PC-9 (cell line): ENCODE measurements at places on chromosomes 2 and 18. TPM values are rescaled to one million over a fixed set of nuclear protein-coding genes. Genes with fewer than 3 reads are reported as not detected.

DNA sequence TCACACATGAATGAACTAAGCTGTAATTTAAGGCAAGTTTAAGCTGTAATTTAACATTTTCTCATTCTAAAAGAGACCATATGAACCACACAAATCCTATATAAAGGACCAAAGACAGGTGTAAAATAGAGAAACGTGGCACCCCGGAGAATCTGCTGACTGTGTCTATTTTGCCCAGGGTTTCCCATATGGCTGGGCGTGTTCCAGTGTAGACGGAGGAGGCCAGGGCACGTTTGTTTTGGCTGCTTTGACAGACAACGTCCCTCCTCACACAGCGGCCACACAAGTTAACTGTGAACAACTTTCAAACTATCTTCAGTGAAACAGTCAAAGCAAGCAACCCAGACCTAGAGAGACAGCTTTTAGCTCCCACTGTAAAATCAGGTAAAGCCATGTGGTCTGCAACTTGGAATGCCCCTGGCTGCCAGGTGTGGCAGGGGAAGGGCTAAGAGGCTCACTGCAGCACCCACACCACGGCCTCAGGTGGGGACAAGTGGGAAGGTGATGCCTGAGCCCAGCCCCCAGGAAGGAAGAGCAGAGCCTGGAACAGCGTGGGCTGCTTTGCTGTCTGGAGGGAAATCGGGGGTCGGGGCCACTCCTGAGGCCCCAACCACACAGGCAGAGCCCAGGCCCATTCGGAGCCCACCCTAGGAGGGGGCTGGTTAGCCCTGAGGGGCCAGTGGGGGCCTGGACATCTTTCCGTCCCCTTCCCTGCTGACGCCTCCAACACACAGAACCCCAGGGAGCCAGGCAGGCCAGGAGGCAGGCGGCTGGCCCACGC is 40.7 kb downstream of the SLC66A2 start:
- DNase-seq: no peak

DNA sequence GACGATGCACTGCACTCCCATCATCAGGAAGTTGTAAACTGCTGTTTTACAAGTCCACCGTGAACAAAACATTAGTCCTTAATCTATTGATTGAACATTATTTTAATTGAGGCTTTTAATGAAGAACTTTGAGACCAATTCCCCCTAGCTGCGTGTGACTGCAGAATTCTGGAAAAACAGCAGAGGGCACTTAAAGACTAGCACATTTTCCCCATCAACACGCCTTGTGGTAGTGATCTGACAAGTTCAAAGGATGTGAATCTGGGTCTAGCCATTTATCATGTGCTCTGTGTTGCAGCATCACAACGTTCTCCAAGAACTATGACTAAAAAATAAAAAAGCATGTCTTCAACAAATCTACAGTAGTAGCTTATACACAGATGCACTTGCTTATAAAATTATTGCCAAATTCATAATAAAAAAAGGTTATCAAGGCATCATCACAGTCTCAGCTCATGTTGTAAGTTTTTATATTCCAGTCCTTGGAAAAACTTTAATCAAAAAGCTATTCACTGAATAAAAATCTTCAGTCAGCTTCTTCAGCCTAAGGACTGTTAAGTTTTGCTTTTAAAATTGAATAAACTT is 35.8 kb downstream of the SKOR2 start:
- DNase-seq: no peak

DNA sequence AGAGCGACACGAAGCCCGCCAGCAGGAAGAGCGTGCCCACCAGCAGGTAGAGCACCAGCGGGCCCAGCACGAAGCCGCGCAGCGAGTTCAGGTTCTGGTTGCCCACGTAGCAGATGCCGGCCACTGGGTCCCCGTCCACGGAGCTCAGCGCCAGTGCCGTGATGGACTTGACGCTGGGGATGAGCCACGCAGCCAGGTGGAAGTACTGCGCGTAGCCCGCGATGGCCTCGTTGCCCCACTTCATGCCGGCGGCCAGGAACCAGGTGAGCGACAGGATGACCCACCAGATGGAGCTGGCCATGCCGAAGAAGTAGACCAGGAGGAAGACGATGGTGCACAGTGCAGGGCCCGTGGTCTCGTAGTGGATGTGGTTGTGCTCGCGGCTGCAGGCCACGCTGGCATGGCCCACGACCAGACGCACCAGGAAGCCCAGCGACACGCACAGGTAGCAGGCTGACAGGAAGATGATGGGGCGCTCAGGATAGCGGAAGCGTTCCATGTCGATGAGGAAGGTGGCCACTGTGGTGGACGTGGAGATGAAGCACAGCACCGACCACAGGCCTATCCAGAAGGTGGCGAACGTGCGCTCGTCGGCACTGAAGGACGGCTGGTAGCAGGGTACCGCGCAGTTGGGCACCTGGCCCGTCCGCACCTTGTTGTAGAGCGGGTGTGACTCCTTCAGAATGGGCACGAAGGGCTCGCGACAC is 2.1 kb downstream of the FZD5 start:
- DNase-seq: no peak

GRCh38 chr2:159904959-159905305 is 106.9 kb upstream of the CD302 start:
- DNase-seq: peak; percentile 77

DNA sequence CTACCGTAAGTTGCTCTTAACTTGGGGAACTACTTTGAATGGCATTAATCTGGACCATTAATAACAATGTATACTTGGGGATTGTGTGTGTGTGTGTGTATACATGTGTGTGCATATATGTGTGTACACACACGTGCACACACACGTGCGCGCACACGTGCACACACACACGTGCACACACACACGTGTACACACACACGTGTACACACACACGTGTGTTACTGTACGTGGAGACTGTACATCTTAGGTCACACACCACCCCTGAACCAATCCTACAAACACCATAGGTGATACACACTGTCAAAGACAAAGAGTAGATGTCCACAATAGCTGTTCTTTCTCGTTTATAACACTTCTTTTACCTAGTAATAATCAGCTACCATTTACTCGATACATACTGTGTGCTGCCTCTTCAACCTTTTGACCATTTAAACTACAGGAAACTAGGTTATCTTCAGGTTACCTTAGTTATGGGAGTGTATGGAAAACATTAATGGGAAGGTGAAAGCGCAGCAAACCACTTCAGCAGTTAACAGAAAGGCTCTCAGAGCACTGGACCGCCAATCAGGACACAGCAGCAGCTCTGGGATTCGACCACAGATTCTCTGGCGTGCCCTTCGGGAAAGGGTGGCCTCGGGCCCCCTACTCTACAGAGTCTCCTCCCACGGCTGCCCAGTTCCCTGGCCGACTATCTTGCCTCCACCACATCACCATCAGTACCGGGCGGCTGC is 894 bp upstream of the GCC2 start:
- DNase-seq: no peak

- DNase-seq: no peak
These were observed 751.2 kb downstream of the SATB2 start for GRCh38 chr2:198706476-198707082.

GRCh38 chr2:141392517-141393213 is 738.2 kb downstream of the LRP1B start:
- no peak for DNase-seq

DNA sequence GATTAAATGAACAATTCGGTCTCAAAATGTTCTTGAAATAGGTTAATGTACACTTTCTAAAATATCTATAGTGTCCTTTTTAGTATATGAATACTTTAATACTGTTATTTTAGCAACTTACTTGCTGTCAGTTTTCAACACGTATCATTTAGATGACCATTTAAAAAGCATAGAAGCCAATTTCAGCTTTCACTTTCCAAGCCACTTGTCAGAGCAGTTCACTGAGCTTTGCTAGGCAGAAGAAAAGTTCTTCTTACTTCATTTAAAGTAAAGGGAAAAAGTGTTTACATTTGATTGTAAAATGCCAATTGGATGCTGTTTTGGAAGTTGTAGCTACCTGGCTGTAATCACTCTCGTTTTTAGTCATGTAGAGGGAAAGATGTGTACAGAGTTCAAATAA is 126.0 kb downstream of the KCNH7 start:
- no peak for DNase-seq

DNA sequence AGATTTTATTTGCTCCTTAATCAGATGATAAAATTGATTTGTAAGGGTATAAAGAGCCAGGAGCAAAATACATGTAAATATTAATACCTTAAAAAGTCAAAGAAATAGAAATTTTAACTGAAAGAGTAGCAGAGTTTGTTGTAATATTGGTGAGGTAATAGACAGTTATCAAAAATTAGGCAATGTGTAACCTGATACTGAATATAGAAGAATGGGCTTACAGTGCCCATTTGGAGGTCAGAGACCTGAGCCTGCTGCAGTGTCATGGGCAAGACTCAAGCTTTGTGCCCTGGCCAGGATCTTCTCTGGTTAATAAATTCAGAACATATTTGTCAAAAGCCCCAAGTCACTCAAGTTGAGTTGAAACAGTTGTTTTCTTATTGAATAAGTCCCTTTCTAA is 29.7 kb upstream of the TMEM247 start:
- DNase-seq: no peak

DNA sequence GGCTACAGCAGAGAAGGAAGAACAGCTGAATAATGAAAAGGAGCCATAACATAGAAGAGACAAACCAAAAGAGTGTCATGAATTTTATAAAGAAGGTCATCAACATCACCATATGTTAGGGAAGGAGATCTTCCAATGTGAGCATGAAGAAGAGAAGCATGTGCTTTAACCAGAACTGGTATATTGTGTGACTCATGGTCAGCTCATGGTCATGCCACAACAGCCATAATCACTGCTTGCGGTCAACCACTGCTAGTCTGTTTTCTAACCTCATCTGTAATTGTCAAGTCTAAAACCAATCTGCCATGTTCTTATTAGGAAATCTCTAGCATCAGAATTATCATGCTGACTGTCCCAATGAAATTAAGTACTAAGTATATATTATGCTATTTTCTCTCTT is 204.1 kb upstream of the VRK2 start:
- no peak for DNase-seq

DNA sequence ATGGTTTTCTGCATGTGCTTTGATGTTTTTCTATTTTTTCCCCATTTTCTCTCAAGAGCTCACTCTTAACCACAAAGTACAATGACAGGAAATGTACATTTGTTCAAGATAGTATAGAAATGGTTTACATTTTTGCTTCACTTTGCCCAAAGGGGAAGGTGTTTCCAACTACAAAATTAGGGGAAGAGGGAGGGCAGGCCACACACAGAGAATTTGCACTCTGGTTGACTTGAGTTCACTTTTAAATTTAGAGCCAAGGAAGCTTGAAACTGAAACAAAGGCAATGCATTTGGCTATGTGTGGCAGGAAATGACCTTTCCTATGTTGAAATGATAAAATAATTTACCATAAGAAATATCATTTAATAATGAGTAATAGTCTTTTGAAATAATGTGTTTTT is 19.1 kb upstream of the VIT start:
- DNase-seq: no peak

DNA sequence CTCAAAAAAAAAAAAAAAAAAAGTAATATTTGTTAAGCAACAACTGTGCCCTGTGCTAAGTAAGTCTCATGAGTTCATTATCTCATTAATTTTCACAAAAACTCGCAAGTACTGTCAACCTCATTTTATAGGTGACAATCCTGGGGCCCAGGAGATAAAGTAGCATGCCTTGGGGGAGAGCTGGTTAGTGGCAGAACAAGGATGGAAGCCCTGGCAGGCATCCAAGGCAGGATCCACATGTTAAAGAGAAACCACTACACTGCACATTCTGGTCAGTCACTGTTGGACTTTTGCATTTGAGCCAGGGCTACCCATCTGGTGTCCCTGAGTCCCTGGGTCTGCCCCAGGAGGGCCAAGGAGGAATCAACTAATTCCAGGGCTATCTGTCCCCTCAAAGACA is 54.6 kb downstream of the ZFP36L2 start:
- peak; percentile 60 for DNase-seq

DNA sequence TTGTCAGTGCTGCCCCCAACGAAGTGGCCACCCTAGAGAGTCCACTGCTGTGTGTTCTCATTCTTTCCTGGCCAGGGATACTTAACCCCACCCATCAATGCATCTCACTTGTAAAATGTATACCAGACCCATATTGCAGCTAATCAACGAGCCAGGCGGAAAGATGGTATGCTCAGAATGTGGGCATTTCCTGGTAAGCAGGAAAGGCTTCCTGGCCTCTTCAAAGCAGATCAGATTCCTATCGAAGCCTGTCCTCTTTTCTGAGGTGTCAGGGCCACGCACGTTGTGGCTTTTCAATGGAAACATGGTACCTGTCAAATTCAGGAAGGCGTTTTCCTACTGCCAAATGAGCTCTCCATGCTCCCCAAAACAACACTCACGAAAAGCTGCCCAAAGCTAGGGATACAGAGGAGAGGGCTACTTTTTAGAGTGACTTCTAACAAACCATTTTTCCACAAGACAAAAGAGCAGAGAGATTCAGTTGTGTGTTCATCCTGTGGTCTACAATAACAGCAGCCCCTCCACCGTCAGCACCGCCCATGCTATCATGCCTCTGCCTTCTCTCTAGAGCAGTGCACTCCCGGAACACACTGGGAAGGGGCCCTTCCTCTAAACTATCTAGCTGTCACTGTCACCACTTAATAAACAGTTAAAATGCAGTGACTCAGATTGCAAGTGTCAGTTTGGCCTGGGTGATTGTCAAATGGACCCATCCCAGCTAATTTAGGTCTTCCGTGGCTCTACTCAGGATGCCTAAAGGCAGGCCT is 535.1 kb downstream of the RNF144A start:
- no peak for DNase-seq

DNA sequence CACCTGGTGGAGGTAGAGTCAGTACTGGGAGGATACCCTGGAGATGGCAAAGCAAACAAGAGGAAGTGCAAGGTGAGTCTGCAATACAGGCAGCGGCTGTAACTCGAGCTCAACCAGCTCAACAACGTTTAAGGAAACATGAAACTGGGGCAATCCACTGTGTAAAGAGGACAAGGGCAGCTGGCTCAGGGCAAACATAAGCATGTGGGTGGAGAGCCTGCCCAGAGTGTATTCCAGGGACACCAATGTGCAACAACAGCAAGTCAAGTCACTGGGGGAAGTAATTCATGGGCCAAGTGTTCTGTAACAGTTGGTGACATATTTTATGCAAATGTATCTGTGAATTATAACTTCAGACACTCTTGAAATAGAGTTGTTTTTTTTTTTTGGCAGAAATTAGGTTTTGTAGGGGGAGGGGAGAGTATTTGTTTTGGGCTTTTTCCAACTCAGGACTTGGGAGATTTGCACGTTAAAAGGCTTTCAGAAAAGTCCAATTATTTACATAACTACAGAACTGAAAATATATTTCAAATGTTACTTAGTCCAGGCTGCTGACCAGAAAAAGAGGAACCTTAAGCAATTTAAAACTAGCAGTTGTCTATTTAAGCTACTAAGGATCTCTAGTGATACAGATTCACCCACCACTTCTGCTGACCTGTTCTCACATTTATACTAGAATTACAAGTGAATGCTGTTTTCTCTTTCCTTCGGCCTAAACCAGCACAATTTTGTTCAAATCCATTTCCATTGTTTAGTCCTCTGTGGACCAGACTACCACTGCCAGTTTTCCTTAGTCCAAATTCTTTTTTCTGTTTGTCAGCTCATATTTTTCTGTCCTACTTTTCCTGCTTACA is 18.6 kb downstream of the NRXN1 start:
- DNase-seq: peak; percentile 50

CRYGD gene
- not detected in 2 replicates for total RNA-seq

KLHL14 gene
- total RNA-seq: not detected in 2 replicates

MITD1 gene
- total RNA-seq: 35.0 and 37.6 TPM in 2 replicates

MOCOS gene
- total RNA-seq: 22.7 and 30.4 TPM in 2 replicates

CD28 gene
- not detected in 2 replicates for total RNA-seq

HRH4 gene
- 0.18 TPM in 1 of 2 replicates, not detected in the other for total RNA-seq
